ENCODE measurements at places on chromosomes 7 and 10.

GRCh38 chr7:107051376-107051775 is 6.9 kb downstream of the PRKAR2B start:
- DNase-seq, result no peak

- DNase-seq, result no peak
These were observed 33.9 kb downstream of the TSPAN14 start for GRCh38 chr10:80487791-80488538.

DNA sequence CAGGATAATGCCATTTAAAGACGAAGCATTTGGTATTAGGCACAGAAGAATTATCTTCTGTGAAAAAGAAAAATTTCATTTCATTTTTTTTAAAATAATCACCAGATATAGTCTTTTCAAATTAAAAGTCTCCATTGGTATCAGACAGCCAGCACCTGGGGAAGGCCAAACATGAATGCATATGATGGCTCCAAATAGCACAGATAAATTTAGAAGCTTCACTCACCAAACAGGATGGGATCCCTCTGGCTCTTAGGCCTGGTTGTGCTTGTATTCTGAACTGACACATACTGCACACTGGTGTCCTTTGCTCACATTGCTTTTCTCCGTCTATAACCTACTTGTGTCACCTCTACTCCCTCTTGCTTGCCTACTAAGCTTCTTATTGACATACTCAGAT is 169.5 kb upstream of the CHRM2 start:
- DNase-seq, result no peak

DNA sequence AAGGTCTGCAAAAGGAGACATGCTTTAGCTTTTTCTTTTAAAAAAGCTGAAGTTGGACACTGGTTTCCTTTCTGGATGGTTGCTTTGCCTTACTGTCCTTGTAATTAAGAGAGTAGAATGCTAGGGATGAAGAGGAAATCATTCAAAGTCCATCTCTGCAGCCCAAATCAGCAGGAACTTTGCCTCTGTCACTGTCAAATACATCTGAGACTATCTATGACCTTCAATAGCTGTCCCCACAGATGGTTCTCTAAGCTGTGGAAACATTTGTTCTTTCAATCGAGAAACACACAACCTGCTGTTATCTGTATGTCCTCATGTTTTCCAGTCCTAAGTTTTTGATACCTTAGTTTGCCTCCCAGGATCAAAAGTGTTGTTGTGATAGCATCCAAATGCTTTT is 117.5 kb downstream of the SORBS1 start:
- no peak for DNase-seq
